Femur (tissue), 1 donor: ENCODE measurements at places on chromosomes 2 and 18.
A peak's percentile ranks its signal among the peaks of the same experiment; 100 is the strongest.

GRCh38 chr18:32552421-32553030 lies 81.8 kb upstream of the GAREM1 start:
- DNase-seq, result peak; percentile 30

GRCh38 chr2:156147594-156148330 lies 184.8 kb downstream of the NR4A2 start:
- no peak for DNase-seq

DNA sequence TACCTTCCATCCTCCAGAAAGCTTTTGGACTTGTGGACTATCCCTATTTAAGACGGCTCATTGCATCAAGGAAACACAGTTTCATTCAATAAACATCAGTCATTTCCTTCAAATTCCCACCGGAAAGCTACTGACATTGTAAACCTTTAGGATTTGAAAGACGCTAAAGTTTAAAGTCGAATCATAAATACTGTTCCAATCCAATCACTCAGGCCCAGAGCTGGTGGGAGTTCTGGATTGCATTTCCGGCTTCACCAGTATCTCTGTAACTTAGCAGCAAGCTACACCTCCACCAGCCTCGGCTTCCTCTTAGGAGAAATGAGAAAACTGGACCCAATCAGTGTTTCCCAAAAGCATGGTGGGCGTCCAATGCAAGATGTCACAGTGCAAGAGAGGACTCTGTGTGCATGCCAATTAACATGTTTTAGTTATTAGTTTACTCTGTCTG lies 1.6 kb downstream of the WDFY1 start:
- DNase-seq, result no peak

GRCh38 chr18:38619129-38619528 lies 1053.5 kb upstream of the CELF4 start:
- no peak for DNase-seq

- DNase-seq, result no peak
These were observed 267.7 kb upstream of the SIX2 start for GRCh38 chr2:45276914-45277313.

GRCh38 chr18:46071653-46072375 lies at the start of gene PSTPIP2:
TSS of gene PSTPIP2 (minus strand) at chr18:46072260. CDS start at chr18:46072188, 72 bp downstream.
- peak; percentile 76 for DNase-seq

DNA sequence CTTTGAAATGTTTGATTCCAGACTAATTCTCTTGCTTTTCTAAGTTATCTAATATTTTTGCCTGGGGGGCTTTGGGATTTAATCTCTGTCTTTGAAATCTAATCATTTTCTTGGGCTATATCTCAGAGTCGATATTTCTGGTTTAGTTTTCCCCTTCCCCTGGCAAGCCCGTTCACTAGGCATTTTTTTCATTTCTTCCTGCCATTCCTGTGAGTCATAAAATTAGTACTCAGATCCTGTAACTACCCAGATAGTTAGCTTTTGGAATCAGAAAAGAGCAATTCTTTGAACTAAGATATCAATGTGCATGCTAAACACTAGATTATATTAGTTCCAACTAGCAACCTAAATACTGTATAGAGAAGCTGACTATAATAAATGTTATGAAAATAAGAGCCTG lies 29.4 kb upstream of the RNF149 start:
- no peak for DNase-seq

DNA sequence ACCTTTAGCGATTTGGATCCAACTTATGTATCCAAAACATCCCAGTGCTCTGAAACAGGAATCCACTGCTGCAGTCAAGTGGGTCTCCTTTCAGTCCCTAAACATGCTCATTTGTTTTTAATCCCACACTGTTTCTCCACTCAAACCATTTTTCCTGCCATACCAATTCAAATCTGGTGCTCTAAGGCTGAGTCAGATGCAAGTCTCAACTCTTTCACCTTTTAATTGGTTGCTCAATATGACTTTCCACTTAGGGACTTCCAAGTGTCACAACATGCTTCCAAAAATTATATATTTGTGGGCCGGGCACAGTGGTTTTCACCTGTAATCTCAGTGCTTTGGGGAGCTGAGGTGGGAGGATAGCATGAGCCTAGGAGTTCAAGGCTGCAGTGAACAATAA lies 113.4 kb upstream of the TANK start:
- DNase-seq, result no peak

GRCh38 chr2:120239488-120240287 lies 13.0 kb upstream of the RALB start:
- peak; percentile 84 for DNase-seq

DNA sequence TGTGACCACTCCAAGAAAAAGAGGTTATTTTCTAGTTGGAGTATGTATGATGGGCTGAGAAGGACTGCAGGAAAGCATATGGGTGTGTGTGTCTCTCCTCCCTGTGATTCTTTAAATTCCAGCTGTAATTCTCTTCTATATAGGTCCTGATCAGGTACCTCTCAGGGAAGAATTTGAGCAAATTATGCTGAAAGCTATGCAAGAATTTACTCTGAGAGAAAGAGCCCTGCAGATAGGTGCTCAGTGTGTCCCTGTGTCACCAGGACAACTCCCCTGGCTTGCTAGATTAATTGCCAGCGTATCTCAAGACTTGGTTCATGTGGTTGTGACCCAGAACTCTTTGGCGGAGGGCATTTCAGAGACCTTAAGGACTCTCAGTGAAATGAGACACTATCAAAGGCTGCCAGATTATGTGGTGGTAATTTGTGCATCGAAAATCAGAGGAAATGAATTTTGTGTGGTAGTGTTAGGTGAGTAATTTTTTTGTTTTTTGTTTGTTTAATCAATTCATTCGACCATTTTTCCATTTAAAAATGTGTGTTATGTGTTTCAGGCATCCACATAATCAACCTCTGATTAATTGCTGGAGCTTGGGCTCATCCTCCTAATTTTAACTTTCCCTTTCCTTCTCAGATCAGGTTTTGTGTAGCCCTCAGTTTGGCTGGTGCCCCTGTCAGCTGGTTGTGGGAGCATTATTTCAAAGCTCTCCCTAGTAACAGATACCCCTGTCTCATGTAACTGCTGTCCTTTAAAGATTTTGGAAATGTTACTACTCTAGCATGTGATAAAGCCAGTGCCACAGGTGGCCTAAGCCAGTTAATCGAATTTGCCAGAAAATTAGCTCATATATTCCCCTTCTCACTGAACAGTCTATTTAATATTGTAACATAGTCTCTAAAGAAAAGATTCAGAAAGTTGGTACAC lies 150.9 kb downstream of the ESCO1 start:
- DNase-seq, result no peak

- DNase-seq, result no peak
These were observed 81.4 kb downstream of the TGOLN2 start for GRCh38 chr2:85246348-85246747.

- DNase-seq, result no peak
These were observed 54.9 kb downstream of the MAPRE2 start for GRCh38 chr18:35095983-35096676.

DNA sequence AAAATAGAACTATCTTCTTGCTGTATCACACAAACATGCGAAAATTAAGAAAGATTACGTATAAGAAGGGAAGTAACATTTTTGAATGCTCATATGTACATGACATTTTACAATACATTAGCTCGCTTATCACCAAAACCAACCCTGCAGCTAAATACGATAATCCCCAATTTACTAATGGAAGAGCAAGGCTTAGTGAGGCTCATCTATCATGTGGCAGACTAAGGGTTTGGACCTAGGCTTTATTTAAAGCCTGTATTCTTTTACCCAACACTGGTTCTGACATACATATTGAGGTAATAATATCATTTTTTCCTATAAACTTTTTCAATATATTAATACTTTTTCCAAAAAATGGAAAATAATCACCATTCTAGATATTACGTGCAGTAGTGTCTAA lies 116.8 kb upstream of the TTC39C start:
- DNase-seq, result no peak

DNA sequence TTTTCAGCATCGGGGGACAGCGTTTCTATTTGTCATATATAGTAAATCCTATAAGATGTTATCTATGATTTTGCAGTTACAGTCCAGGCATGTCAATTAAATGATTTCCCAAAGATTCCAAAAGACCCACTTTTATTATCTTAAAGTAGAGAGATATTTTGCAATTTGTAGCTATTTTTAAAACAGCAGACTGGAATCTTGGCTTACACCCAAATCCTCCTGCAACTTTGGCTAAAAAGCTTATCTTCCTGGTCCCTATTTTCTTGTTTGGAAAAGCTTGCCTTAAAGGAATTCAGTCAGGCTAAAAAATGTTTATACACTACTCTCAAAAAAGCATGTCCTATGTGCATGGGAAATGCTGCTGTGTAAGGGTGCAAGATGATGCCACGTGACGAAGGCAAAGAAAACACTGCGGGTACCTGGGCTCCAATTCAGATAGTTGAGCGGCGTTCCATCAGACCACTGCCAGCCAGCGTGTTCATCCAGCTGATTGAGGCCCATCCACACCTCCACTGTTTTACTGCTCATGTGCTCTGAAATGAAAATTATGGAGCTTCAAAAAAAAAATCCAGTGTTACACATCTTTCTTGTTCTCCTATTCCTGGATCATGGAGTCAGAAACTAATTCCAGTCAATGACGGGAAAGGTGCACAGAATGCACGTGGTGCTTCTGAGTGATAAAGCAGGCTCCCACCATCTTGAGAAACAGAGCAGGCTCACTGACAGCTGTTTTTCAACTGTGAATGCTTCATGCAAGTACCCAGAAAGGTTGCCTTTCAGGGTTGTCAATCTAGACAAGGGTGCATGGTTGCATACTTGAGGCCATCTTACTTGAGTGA lies 33.8 kb downstream of the PLA2R1 start:
- no peak for DNase-seq

DNA sequence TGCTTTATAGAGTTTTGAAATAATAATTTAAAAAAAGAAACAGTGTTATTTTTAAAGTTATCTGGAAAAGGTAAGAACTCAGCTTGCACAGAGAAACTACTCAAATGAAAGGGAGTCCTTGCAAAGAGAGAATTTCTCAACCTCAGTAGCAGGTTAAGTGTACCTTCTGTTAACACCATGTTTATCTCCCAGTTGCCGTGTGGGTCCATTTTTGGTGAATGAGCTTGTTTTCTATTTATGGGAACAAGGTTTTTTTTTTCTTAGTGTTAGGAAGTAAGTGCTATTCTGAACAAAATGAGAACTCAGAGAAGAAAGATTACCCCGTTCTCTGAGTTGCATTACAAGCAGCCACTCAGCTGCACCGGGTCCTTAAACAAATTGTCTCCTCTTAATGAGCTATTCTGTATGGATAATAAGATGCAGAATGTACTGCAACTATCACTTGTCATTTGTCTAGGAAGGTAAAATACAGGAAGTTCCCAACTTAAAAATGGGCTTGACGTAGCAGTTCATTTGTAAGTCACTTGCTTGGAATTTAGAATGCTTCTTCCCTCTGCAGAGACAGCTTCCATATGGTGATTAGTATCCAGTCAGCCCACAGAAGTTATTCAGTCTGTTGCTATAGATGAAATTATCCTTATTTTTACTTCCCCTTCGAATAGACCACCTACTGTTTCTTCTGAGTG lies 74.9 kb downstream of the LTBP1 start:
- no peak for DNase-seq

- peak; percentile 12 for DNase-seq
These were observed 131.8 kb upstream of the HS6ST1 start for GRCh38 chr2:128450211-128451024.

- no peak for DNase-seq
These were observed 523.9 kb upstream of the NRP2 start for GRCh38 chr2:205158404-205158803.

- DNase-seq, result no peak
These were observed 154.8 kb downstream of the RNF152 start for GRCh38 chr18:61738042-61738441.

GRCh38 chr18:79489051-79489898 lies 93.5 kb downstream of the NFATC1 start:
- DNase-seq, result peak; percentile 21

DNA sequence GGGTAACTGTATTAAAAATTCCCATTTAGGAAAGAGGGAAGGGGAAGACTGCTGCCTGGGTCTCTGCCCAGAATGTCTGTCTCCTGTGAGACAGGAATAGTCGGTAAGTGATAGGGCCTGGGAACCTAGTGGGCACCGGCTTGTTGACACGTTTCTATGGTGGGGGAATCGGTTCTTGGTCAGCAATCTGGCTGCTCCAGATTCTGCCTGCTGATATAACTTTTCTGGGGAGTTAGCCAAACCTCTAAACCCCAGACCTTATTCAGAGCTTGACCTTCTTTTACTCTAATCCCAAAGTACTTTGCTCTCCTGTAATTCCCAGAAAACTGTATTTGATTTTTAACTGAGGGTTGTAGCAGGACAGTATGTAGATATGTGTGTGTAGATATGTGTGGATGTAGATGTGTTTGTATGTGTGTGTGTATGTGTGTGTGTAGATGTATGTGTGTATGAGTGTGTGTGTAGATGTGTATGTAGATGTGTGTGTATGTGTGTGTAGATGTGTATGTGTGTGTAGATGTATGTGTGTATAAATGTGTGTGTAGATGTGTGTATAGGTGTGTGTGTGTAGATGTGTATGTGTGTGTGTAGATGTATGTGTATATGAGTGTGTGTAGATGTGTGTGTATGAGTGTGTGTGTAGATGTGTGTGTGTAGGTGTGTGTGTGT lies 61.8 kb upstream of the TXNDC2 start:
- DNase-seq, result no peak

GRCh38 chr2:200860092-200860795 lies 4.2 kb downstream of the CLK1 start:
- DNase-seq, result no peak

DNA sequence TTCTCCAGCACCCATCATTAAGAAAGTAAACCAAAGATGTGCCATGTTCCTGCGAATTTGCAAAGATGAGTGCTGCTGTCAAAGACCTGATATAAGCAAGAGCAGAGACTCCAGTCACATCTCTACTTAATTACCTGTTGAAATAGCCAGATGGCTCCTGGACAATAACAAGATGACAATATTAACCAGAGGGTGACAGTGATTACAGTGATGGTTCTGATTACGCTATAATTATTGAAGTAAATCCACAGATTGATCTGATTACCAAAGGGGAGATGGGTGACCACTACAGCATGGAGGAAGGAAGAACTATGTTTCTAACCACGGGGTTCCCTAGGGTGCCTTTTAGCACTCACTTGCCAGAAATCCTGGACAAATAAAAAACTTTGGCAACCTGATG lies 36.5 kb upstream of the AFF3 start:
- DNase-seq, result no peak

DNA sequence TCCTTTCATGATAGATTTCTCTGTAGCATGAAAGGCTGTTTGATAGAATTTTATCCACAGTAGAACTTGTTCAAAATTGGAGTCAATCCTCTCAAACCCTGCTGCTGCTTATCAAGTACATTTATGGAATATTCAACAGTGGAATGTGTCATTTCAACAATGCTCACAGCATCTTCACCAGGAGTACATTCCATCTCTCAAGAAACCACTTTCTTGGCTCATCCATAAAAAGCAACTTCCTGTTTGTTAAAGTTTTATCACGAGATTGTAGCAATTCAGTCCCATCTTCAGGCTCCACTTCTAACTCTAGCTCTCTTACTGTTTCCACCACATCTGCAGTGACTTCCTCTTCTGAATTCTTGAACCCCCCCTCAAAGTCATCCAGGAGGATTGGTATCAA lies 29.4 kb downstream of the PDCL3 start:
- no peak for DNase-seq

- DNase-seq, result no peak
These were observed 39.0 kb downstream of the AQP12A start for GRCh38 chr2:240730501-240731177.

- DNase-seq, result no peak
These were observed 26.9 kb downstream of the NCKAP5 start for GRCh38 chr2:133541376-133541775.

GRCh38 chr18:354003-354402 lies 86.2 kb upstream of the THOC1 start:
- no peak for DNase-seq

GRCh38 chr2:194327196-194327888 lies 1329.7 kb upstream of the SLC39A10 start:
- DNase-seq, result no peak

GRCh38 chr2:60298006-60298696 lies 255.3 kb downstream of the BCL11A start:
- DNase-seq, result no peak
